Cardiac muscle cell (in vitro differentiated cells and primary cell): ENCODE measurements at places on chromosomes 6 and 20. TPM values are rescaled to one million over a fixed set of nuclear protein-coding genes. Genes with fewer than 3 reads are reported as not detected.

DNA sequence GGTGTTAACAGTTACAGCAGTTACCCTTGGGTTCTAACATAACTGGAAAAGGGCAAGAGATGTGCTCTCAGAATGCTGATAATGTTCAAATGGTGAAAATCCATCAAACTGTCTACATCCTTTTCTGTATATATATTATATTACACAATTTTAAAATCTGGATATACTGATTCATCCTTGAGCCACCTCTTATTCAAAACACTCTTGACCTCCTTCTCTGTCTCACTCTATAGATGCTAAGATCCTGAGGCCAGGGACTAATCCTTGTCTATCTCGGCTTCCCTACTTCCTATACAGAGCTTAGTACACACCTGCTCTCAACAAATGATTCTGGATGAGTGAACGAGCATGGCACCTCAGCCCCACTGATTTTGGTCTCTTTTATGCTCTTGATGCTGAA, 47.3 kb downstream of the HIVEP2 start:
- DNase-seq, result no peak

Gene CCM2L
- total RNA-seq, result 0.69 and 0.92 TPM in 2 replicates

DNA sequence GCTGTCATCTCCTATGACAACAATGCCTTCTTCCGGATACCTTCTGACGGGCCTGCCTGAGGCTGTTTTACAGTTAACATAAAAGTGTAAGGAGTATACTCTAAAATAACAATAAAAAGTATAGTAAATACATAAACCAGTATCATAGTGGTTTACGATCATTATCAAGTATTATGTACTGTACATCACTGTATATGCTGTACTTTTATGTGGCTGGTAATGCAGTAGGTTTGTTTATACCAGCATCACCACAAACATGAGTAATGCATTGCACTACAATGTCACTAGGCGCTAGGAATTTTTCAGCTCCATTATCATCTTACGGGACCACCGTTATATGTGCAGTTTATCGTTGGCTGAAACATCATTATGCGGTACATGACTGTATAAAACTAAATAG, 76.5 kb downstream of the VEGFA start:
- no peak for DNase-seq

Gene KCNB1
- total RNA-seq, result 0.06 and 0.07 TPM in 2 replicates

DNA sequence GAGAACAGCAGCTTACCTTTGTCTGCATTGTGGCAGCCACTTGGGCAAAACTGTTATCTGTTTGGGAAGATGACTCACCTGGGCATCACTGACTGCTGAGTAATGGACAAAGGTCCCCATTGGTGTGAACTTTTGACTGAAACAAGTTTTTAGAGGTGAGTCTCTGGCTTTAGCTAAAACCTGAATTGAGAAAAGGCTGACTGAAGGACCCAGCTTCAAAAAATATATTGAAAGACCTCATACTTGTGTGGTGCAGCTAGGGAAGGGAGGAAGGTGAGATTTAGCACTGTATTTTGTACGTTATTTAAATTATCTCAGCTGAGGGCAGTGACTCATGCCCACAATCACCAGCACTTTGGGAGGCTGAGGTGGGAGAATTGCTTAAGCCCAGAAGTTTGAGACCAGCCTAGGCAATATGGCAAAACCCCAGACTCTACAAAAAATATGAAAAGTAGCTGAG, 4.5 kb upstream of the CITED2 start:
- DNase-seq, result peak; percentile 44

DNA sequence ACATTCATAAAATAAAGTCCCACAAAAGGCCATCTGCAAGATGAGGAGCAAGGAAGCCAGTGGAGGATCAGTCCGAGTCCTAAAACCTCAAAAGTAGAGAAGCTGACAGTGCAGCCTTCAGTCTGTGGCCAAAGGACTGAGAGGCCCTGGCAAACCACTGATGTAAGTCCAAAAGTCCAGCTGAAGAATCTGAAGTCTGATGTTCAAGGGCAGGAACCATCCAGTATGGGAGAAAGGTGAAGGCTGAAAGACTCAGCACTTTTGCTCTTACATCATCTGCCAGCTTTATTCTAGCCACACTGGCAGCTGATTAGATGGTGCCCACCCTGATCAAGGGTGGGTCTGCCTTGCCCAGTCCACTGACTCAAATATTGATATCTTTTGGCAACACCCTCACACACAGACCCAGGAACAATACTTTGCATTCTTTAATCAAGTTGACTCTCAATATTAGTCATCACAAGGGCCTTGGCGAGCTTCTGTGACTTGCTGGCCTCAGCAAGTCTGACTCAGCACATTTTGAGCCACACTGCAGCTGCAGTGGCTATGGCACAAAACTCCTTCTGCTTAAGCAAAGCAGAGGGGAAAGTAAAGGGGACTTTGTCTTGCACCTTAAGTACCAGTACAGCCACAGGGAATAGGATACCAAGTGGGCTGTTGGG, 1370.3 kb upstream of the CITED2 start:
- DNase-seq, result no peak
